ENCODE measurements at places on chromosomes 5 and 9. TPM values are rescaled to one million over a fixed set of nuclear protein-coding genes. Genes with fewer than 3 reads are reported as not detected.

GRCh38 chr5:37251665-37252064 is 2.5 kb upstream of the CPLANE1 start:
- no peak for DNase-seq
- H3K36me3 ChIP-seq, result no peaks in the 10 kb centered on the region
- no peak overlapping the region for H3K4me3 ChIP-seq
- no peaks in the 10 kb centered on the region for H3K27me3 ChIP-seq
- no peak overlapping the region for H3K27ac ChIP-seq

DNA sequence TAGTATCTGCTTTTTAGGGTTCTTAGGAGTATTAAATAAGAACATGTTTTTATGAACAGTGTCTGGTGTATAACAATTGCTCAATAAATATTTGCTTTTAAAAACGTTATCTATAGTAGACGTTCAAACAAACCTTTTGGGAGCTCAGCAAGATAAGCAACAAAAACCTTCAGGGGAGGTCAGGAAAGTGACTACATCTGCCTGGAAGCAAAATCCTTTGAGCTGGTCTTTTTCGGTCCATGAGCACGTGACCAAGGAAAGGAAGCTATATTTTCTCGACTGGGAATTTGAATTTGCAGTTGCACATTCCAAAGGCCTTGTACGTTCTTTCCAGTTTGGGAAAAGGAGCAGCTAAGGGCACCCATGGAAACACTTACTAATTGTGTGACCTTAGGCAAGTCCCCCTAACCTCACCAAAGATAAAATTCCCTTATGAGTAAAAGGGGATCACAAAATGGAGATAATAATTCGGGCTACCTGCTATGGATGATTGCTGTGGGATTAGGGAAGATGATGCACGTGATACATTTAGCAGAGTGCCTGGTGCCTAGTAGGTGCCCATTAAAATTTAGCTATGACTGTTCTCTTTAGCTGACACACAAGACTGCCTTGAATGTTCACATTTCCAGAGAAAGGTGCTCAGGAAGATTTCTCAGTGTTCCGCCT is 45.4 kb downstream of the PTTG1 start:
- H3K4me3 ChIP-seq, result no peak overlapping the region
- H3K27ac ChIP-seq, result no peak overlapping the region
- no peak for DNase-seq
- H3K36me3 ChIP-seq, result no peaks in the 10 kb centered on the region

- H3K36me3 ChIP-seq, result no peaks in the 10 kb centered on the region
- no peaks in the 10 kb centered on the region for H3K4me1 ChIP-seq
- H3K4me3 ChIP-seq, result no peak overlapping the region
- peaks cover 4% of the 10 kb centered on the region for H3K27me3 ChIP-seq
- peak; percentile 77 for DNase-seq
- no peak overlapping the region for H3K27ac ChIP-seq
Measured at GRCh38 chr5:7815892-7816534, 34.9 kb downstream of the CFAP90 start.

GRCh38 chr5:78803941-78804340 is 155.4 kb upstream of the LHFPL2 start:
- H3K4me3 ChIP-seq, result no peak overlapping the region
- DNase-seq, result no peak
- H3K27ac ChIP-seq, result no peak overlapping the region
- no peaks in the 10 kb centered on the region for H3K4me1 ChIP-seq
- no peaks in the 10 kb centered on the region for H3K27me3 ChIP-seq
- H3K36me3 ChIP-seq, result no peaks in the 10 kb centered on the region

- peaks cover 11% of the 10 kb centered on the region for H3K4me1 ChIP-seq
- H3K27ac ChIP-seq, result peak overlapping the region; percentile 52
- no peaks in the 10 kb centered on the region for H3K36me3 ChIP-seq
- H3K27me3 ChIP-seq, result no peaks in the 10 kb centered on the region
Measured at GRCh38 chr9:89311346-89312221, 589 bp downstream of the CKS2 start.

- H3K4me1 ChIP-seq, result peaks cover 12% of the 10 kb centered on the region
- peak overlapping the region; percentile 81 for H3K27ac ChIP-seq
- no peak for DNase-seq
- H3K4me3 ChIP-seq, result peak overlapping the region; percentile 61
- H3K36me3 ChIP-seq, result no peaks in the 10 kb centered on the region
Measured at GRCh38 chr5:78647351-78647818, 1.2 kb downstream of the LHFPL2 start.

DNA sequence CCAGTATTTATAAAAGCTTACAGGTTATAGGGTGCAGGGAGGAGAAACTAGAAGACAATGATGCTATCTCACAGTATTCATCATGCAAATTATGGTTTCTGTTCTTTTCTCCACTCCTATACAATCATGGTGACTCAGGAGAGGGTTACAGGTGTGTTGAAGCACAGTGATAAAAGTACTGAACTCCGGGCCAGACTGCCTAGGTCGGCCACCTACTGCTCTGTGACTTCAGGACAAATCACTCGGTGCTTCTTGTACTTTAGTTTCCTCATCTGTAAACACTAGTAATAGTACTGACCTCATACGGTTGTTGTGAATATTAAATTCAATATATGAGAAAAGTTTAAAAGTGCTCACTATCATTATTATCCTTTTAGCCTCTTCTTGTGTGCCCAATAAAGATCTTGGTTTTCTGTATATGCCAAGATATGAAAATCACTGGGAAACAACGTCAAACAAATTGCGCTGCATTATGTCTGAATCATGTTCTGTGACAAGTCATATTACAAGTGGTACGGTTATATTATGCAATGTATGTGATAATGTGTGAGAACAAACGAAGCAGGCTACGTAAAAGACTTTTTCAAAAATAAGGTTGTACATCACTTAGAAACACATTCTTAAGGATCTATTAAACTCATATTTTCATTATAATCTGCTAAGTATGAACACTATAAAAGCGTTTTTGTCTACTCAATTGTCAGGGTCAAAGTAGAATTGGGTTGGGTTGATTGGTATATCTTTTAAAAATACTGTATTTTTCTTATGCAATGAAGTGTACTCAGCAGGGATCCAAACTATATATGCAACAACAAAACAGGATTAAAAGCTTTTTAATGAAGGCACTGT is 153.3 kb downstream of the EFNA5 start:
- H3K27me3 ChIP-seq, result no peaks in the 10 kb centered on the region
- no peak overlapping the region for H3K27ac ChIP-seq
- no peak for DNase-seq

DNA sequence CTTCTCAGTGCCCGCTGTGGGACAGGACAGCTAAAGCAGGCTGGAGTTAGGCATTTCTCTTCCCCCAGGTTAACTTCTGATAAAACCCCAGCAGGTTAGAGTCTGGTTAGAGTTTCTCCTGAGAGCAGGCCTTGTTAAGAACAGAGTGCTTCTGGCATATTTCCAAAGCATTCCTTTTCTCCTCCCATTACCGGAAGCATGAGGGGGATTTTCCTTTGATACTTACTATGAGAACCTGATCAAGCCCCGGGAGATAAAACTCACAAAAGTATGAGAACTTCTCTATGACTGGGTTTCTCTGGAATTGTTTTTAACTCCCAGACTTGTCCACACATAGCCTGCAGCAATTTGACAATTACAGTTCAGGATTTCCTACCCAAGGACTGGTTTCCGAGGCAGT is 77.4 kb upstream of the MAST4 start:
- no peaks in the 10 kb centered on the region for H3K36me3 ChIP-seq
- no peaks in the 10 kb centered on the region for H3K27me3 ChIP-seq
- no peak for DNase-seq
- no peak overlapping the region for H3K4me3 ChIP-seq
- no peak overlapping the region for H3K27ac ChIP-seq

GRCh38 chr9:83936523-83936922 is 15.3 kb upstream of the KIF27 start:
- no peaks in the 10 kb centered on the region for H3K27me3 ChIP-seq
- H3K27ac ChIP-seq, result no peak overlapping the region
- peaks cover 1% of the 10 kb centered on the region for H3K36me3 ChIP-seq
- H3K4me1 ChIP-seq, result peaks cover 6% of the 10 kb centered on the region
- no peak overlapping the region for H3K4me3 ChIP-seq
- DNase-seq, result no peak

GRCh38 chr5:128406803-128407202 is 131.2 kb downstream of the FBN2 start:
- no peaks in the 10 kb centered on the region for H3K36me3 ChIP-seq
- no peaks in the 10 kb centered on the region for H3K27me3 ChIP-seq
- DNase-seq, result no peak
- H3K27ac ChIP-seq, result no peak overlapping the region

DNA sequence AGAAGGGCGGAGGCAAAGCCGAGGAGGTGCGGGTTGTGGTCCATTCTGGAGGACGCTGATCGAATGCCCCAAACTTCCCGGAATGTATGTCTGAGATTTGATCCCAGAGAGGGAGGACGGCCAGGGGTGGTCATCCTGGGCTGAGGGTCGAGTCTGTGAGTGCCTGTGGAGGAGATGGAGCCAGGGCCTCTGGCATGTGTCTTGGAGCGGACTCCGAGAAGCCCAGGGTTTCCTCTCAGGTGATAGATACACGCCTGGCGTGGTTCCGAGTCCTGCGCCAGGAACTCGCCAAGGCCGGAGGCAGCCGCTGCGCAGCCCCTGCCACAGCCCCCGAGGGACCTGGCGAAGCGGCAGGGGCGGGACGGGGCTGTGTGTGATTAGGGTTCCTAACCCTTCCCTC is 363 bp downstream of the ZNF454 start:
- no peaks in the 10 kb centered on the region for H3K27me3 ChIP-seq
- H3K36me3 ChIP-seq, result no peaks in the 10 kb centered on the region
- H3K4me1 ChIP-seq, result no peaks in the 10 kb centered on the region
- H3K27ac ChIP-seq, result no peak overlapping the region
- peak overlapping the region; percentile 46 for H3K4me3 ChIP-seq

GRCh38 chr9:113913426-113914195 is 37.5 kb downstream of the ZNF618 start:
- H3K27ac ChIP-seq, result no peak overlapping the region
- DNase-seq, result no peak
- H3K36me3 ChIP-seq, result no peaks in the 10 kb centered on the region
- H3K4me3 ChIP-seq, result no peak overlapping the region
- H3K27me3 ChIP-seq, result no peaks in the 10 kb centered on the region

GRCh38 chr5:93164690-93165089 is 416.3 kb downstream of the NR2F1-AS1 start:
- DNase-seq, result no peak
- H3K4me1 ChIP-seq, result no peaks in the 10 kb centered on the region
- H3K36me3 ChIP-seq, result no peaks in the 10 kb centered on the region

DNA sequence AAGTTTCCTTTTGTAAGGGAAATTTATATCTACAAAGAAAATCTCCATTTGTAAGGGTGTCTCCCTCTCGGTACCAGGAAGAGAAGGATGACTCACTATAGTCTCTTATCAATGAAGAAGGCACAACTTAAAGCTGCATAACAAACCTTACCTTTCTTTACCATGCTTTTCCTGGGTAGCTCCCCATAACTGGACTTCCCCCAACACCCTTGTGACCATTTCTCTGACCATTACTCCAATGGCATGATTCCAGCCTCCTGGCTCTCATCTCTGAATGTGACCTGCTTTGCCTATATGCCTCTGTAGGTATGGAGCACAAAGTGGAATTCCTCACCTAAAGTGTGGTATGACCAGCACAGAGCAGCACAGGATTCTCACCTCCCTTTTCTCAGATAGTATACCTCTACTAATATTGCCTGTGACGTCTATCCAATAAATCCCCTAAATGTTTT is 62.8 kb downstream of the GNA14 start:
- H3K36me3 ChIP-seq, result no peaks in the 10 kb centered on the region
- no peak for DNase-seq
- no peak overlapping the region for H3K4me3 ChIP-seq
- no peaks in the 10 kb centered on the region for H3K4me1 ChIP-seq
- H3K27ac ChIP-seq, result no peak overlapping the region

DNA sequence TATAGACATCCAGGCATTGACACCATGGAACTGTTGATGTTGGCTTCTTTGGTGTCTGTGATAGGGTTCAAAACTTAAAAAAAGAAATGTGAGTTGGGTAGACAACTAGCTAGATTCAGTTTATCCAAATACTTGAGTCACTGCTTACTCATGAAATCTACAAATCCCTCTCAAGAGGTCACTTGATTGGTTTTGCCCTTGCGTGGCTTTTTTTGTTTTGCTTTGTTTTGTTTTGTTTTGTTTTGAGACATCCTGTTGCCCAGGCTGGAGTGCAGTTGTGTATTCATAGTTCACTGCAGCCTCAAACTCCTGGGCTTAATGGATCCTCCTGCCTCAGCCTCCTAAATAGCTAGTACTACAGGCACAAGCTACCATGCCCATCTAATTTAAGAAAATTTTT is 10.5 kb upstream of the ENTREP1 start:
- H3K4me3 ChIP-seq, result no peak overlapping the region
- no peak for DNase-seq
- no peak overlapping the region for H3K27ac ChIP-seq
- H3K36me3 ChIP-seq, result no peaks in the 10 kb centered on the region

GRCh38 chr5:103305809-103306208 is 47.2 kb downstream of the MACIR start:
- no peak overlapping the region for H3K4me3 ChIP-seq
- DNase-seq, result no peak
- no peaks in the 10 kb centered on the region for H3K4me1 ChIP-seq
- no peaks in the 10 kb centered on the region for H3K36me3 ChIP-seq

- H3K4me3 ChIP-seq, result no peak overlapping the region
- no peak overlapping the region for H3K27ac ChIP-seq
- DNase-seq, result no peak
- H3K36me3 ChIP-seq, result no peaks in the 10 kb centered on the region
- H3K4me1 ChIP-seq, result no peaks in the 10 kb centered on the region
Measured at GRCh38 chr5:174003795-174004194, 14.8 kb downstream of the C5orf47 start.

CARTPT gene
- total RNA-seq, result not detected

MCC gene
- total RNA-seq, result 47.3 TPM

MAN1B1 gene
- total RNA-seq, result 19.9 TPM

TAS2R1 gene
- not detected for total RNA-seq

DMRT1 gene
- total RNA-seq, result not detected

FREM1 gene
- total RNA-seq, result 4.7 TPM
